ENCODE measurements at places on chromosomes 3 and 15. TPM values are rescaled to one million over a fixed set of nuclear protein-coding genes. Genes with fewer than 3 reads are reported as not detected.

FAM174B gene
- total RNA-seq = 4.8 TPM

CLDN11 gene
- 1.7 TPM for total RNA-seq

DOCK3 gene
- 0.72 TPM for total RNA-seq

CCR3 gene
- 41.7 TPM for total RNA-seq

ADAMTS17 gene
- total RNA-seq = 8.2 TPM

TLR9 gene
- total RNA-seq = 0.24 TPM

SKOR1 gene
- total RNA-seq = 0.96 TPM

FBXW12 gene
- 6.0 TPM for total RNA-seq

MYO5C gene
- 2.2 TPM for total RNA-seq

HIGD2B gene
- total RNA-seq = not detected

RAB6B gene
- 2.6 TPM for total RNA-seq

EBLN2 gene
- total RNA-seq = 13.2 TPM

RHOV gene
- total RNA-seq = 3.6 TPM

EXD1 gene
- total RNA-seq = 1.4 TPM

NOX5 gene
- 1.2 TPM for total RNA-seq

SST gene
- total RNA-seq = not detected

RGMA gene
- 0.48 TPM for total RNA-seq

SNX33 gene
- total RNA-seq = 11.8 TPM

KATNBL1 gene
- total RNA-seq = 91.2 TPM

CYP8B1 gene
- total RNA-seq = 2.6 TPM

FSIP1 gene
- total RNA-seq = 1.9 TPM

IL17RC gene
- total RNA-seq = 39.2 TPM

TERC gene
- total RNA-seq = 274 TPM

STAB1 gene
- 143 TPM for total RNA-seq

GATM gene
- 251 TPM for total RNA-seq

PCLAF gene
- 9.1 TPM for total RNA-seq

GOLGA6D gene
- total RNA-seq = 1.9 TPM

TM4SF1 gene
- 28.2 TPM for total RNA-seq

IL20RB gene
- 2.9 TPM for total RNA-seq

TRIP4 gene
- 13.5 TPM for total RNA-seq

RTP3 gene
- total RNA-seq = 1.2 TPM

TMCO5A gene
- 5.3 TPM for total RNA-seq

ULK4 gene
- 76.8 TPM for total RNA-seq

CCDC54 gene
- 1.4 TPM for total RNA-seq

DUOX1 gene
- total RNA-seq = 5.8 TPM

KLHL6 gene
- total RNA-seq = 4.3 TPM
